Sigmoid colon (tissue), 7 donors: ENCODE measurements at places on chromosomes 2 and 18. TPM values are rescaled to one million over a fixed set of nuclear protein-coding genes. Genes with fewer than 3 reads are reported as not detected.

Gene RAX
- not detected for total RNA-seq

Gene FAM237A
- not detected for total RNA-seq

GRCh38 chr18:63078471-63078870 lies 241.1 kb downstream of the BCL2 start:
- DNase-seq = no peak

- no peak for DNase-seq
Observed at GRCh38 chr2:132404056-132404455, 12.5 kb upstream of the GPR39 start.

- DNase-seq = no peak
Observed at GRCh38 chr2:226526716-226527115, 272.9 kb downstream of the IRS1 start.

DNA sequence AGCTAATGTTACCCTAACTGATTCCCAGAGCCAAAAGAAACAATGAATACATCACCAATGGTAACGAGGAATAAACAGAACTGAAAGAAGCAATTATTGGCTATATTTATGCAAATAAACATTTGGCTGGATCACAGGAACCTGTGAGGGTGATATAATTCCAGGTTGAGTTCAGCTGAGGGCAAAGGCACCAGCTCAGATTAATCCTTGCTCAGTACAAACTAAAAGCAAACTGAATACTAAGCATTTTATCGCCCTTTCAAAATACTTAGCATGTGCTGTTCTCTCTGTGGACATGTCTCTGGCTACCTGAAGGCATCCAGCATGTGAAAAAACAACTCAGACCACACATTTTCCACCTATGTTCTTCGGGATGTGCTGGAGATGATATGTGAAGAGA lies 791.7 kb downstream of the METTL4 start:
- DNase-seq = no peak

DNA sequence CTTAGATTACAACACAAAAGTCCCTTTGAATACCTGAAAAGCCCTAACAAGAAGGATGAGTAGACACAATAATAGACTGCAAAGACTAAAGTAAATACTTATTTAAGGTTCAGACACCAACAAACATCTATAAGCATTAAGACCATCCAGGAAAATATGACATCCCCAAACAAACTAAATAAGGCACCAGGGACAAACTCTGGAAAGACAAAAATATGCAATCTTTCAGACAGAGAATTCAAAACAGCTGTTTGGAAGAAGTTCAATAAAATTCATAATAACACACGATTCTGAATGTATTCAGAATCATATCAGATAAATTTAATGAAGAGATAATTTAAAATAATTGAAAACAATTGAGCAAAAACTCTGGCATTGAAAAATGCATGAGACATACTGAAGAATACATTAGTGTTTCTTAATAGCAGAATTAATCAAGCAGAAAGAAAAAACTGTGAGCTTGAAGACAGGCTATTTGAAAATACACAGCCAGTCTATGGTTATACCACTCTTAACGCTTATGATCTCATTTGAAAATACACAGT lies 1388.8 kb downstream of the DSC3 start:
- DNase-seq = no peak

DNA sequence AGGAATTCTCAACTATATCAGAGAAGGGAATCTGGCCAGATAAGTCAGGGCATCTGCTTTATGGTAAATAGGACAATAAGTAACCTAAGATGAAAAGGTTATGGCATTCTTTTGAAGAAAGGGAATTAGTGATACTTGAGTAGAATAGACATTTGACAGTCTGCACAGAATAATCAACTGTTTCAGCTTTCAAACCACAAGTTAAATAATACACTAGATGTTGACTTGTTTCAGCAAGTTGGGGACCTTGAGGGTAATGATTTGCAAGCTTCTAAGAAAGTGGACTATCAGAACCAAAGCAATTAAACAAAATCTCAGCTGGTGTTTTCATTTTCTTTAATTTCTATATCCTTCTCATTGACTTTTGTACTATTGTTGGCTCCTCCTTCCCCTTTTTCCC lies 54.5 kb downstream of the SLC39A10 start:
- DNase-seq = no peak
